Activated naive CD8-positive, alpha-beta T cell treated with anti-CD3 and anti-CD28 coated beads, Interleukin-2, amount 50 U/mL, for 24 hours (primary cell): ENCODE measurements at places on chromosomes 16 and 17.

DNA sequence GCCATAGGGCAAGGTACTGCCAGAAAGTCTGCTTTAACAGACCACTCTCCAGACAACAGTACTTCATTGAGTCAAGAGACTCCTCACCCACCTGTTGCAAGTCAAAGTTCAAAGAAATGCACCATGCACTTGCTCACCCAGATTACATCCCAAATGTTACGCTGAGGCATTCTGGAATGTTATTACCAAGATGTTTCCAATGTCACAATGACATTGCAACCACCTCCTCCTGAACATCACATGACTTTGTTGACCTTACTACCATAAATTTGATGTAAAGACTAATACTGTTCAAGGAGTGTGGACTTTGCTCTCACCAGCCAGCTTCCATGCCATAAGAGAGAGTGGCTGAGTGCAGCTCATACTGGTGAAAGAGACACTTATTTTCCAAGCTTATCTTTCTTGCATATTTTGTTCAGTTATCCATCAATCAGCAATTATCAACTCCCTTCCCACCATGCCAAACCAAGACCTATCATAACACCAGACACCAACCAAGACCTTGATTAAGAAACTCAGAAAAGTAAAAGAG lies 58.5 kb upstream of the BCAR1 start:
- DNase-seq, result no peak

DNA sequence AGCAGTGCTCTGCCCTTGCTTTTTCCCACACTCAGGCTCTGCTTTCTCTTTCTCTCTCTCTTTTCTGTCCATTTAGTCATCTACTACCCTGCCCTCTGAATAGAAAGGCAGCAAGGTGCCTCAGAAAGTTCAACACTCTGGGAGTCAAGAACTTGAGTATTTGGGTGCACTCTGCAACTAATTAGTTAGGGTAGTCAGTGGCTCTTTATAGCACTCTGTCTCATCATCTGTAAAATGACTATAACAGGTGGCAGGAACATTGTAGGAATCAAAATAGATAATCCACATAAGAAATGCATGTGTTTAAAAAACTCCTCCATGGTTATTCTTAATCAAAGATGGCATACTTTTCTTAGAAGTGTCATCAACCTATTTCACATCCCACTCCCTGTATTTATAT lies 7.2 kb downstream of the OR2C1 start:
- no peak for DNase-seq

DNA sequence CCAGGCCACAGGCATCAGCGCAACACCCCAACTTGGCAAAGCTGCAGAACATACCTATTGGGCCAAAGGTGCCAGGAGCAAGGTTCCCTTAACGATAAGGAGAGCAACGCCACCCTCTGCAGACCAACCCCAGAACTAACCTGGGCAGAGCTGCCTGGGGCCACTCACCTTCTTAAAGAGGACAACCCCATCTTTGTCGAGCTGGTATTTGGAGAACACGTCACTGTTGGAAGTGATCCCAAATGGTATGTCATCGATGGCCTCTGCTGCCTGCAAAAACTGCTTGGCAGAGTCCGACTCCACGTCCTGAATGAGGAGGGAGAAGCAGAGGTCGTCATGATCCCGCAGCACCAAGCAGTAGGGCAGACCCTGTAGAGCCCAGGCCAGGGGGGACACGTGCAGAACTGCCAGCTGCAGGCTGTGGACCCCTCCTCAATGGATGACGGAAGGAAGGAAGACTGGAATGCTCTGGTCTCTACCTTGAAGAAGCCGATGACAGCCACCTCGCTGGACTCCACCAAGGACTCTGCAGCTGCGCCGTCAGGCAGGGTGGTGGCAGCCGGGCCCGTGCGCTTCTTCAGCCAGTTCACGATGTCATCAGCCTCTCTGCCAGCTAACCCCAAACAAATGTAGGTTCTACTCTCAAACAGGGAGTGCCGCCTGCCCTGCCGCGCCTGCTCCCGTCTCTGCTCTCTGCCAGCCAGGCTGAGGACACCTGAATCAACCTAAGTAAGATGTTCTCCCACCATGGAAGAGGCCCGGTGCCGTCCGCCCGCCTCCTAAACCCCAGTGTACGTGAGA lies 5.2 kb downstream of the P4HB start:
- no peak for DNase-seq

GRCh38 chr16:58727028-58727781 lies 6.9 kb downstream of the GOT2 start:
- DNase-seq, result no peak

DNA sequence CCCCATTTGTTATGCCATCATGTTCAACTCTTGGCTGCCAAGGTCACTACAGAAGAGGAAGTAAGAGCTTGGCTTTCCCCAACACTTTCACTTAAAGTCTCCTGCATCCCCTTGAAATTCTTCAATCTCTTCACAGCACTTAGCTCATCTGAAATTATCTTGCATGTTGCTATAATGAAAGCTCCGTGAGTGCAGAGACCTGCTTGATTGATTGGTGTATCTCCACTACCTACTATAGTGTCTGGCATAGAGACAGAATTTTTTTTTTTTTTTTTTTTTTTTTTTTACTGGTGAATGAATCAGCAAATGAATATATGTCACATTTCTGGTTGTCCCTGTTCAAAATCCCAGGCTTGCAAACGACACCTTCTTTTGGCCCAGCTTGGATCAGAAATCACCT lies 1.9 kb upstream of the SDR42E1 start:
- DNase-seq, result no peak

- no peak for DNase-seq
Measured at GRCh38 chr16:71501547-71501946, 12.4 kb upstream of the ZNF19 start.

DNA sequence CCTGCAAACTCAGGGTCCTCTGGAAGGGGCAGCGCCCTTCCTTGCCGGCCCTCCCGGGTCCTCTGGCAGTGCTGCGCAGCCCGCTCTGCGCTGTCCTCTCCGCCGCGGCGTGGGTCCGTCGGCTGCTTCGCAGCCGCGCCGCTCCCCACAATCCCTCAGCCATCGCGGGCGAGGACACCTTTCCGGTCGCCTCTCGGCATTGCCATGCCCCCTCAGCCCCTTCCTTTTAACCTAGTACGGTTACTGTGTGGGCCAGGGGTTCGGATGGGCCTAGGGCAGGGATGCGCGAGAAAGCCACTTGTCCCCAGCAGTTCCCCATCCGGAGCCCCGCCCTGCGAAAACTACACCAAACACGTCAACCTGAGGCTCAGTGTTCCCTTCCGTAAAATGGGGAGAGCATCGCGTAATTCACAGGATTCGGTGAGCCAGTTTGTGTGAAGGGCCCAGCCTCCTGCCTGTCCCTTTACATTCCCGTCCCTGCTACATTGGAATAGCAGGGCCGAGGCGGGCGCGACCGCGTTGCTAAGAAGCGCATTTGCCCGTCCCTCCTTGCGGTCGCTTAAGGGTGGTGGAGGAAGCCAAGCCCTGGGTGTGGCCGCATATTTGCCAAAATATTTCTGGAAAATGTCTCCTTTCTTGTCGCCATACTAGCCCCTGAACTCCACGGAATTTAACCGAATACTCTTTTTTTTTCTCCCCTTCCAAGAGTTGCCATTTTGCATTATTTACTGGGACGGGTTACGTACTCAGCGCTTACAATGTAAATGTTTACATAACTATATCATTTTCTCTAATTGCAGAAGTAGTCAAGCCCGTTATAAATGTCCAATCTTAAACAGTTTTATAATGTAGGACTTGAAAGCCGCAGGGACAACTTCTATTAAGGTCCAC lies 13.2 kb downstream of the COPZ2 start:
- DNase-seq, result peak; percentile 51

- peak; percentile 52 for DNase-seq
Measured at GRCh38 chr17:80270836-80271235, 10.2 kb downstream of the RNF213 start.

DNA sequence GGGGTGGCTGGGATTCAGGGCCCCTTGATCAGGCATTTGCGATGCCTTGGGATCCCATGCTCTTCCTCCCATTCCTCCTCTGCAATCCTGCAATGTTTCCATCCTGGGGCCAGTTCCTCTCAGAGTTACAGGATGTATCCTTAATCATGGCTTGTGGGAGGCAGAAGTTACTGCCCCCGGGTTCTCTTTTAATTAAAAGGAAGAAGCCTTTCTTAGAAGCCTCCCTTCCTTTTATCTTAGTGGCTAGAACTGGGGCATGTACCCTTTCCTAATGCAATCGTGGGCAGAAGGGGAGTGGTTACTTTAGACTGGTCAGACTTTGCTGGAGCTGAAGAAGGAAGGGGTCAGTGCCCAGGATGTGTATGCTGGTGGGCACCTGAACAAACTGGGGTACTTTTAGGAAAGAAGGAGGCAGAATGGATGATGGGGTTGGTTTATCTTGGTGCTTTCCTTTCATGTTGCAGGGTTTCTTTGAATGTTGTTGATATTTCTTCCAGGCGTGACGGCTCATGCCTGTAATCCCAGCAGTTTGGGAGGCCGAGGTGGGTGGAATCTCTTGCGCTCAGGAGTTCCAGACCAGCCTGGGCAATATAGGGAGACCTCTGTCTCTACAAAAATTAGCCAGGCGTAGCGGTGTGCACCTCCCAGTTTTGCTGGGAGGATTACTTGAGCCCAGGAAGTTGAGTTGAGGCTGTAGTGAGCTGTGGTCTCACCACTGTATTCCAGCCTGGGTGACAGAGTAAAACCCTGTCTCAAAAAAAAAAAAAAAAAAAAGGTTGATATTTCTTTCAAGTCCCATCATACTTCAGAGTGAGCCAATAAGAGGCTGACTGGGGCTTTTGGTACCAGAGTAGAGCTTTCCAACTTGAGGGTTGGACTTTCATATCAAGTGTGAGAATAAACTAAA lies 13.2 kb upstream of the SPN start:
- DNase-seq, result no peak

GRCh38 chr16:10097271-10097670 lies 85.0 kb downstream of the GRIN2A start:
- DNase-seq, result no peak

GRCh38 chr16:66510298-66510697 lies 39.6 kb downstream of the TK2 start:
- DNase-seq, result no peak

GRCh38 chr16:17470908-17471718 lies at the start of gene XYLT1:
Gene XYLT1, minus strand, starts transcription at chr16:17470960. Its CDS starts 164 bp downstream, at chr16:17470796.
- DNase-seq, result peak; percentile 55

GRCh38 chr17:44960691-44961090 lies 7.4 kb downstream of the C1QL1 start:
- no peak for DNase-seq

DNA sequence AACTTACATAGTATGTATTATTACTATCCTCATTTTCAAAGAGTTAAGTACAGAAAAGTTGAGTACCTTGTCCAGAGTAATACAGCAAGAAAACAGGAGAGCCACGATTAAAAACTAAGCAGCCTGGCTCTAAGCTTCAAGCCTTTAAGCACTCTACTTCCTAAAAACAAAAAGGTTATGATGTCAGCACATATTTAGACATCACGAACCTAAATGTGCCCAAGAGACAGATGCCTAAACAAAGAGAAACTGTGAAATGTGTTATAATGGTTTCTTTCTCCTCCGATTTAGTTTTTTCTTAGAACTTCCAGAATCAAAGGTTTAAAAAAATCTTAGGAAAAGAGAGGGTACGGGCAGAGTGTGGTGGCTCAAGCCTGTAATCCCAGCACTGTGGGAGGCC lies 151.0 kb downstream of the VPS53 start:
- no peak for DNase-seq

GRCh38 chr17:27756467-27757371 lies 43.6 kb downstream of the NOS2 start:
- DNase-seq, result peak; percentile 66

DNA sequence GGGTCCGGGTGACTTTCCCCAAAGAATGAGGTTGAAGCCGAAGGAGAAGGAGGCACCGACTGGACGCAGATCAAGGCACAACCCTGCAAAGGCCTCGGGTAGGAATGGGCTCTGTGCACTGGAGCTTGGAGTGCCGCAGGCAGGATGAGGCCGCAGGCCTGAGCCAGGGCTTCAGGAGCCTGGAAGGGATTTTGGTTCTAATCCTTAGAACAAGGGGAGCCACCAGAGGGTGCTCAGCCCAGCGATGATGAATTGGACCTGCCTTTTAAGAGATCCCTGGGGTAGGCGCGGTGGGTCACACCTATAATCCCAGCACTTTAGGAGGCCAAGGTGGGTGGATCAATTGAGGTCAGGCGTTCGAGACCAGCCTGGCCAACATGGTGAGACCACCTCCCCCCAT lies 8.1 kb downstream of the CIBAR2 start:
- DNase-seq, result no peak

DNA sequence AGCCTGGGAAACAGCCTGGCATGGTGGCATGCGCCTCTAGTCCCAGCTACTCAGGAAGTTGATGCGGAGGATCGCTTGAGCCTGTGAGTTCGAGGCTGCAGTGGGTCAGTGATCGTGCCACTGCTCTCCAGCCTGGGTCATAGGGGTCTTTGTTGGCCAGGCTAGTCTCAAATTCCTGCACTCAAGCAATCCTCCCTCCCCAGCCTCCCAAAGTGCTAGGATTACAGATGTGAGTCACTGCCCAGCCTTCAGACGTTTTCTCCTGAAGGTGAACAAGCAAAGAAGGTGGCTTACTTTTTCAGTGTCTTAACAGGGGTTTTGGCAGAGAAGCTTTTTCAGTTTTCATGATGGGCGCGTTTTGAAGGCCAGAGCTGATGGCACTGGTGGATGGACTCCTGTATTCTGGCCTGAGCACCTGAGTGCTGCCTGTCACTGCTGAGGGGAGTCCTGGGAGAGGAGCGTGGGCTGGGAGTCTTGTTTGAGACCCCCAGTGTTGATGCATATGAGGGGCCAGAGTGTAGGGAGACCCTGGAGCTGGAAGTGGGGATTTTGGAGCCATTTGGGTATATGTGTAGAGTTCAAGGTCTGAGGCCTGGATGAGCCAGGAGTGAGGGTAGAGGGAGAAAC lies 41.4 kb downstream of the FOXK2 start:
- no peak for DNase-seq

GRCh38 chr16:80602894-80603293 lies 62.1 kb downstream of the DYNLRB2 start:
- DNase-seq, result no peak

DNA sequence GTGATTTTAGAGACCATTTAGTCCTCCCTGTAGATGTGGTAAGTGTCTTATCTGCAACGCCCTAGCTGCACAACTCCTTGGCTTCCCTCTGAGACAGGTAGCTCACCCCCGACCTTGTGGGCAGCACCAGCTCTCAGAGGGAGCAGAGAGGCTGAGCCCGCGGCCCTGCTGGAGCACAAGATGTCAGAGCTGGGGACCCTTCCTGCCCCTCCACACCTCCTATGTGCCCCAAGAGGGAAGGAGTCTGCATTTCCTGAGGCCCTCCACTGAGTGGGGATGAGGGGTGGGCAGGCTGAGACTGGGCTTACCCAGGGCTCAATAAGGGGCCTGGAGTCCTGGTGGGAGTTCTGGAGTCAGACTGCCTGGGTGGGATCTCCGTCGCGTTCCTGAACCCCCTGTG lies 12.2 kb upstream of the ADGRG1 start:
- no peak for DNase-seq

- no peak for DNase-seq
Measured at GRCh38 chr17:72169823-72170222, 49.0 kb downstream of the SOX9 start.
